Ascending aorta (tissue), 2 donors: ENCODE measurements at places on chromosomes 3 and 15. TPM values are rescaled to one million over a fixed set of nuclear protein-coding genes. Genes with fewer than 3 reads are reported as not detected.

DNA sequence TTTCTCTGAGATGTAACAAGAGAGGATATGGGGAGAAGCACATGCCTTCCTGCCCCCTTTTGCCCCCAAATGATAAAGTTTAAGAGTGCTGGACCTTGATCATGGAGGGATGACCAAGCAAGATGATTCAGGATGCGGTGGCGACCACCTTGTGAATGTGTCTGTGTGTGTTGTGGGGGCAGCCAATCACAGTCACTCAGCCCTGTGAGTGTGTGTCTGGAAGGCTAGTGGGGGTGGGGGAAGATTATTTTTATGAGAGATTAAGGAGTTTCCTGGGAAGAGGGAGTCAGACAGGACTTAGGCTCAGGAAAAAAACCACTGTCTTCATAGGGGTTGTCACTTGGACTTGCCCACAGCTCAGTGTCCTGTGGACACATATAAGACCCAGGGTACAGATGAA, 57.8 kb upstream of the KY start:
- H3K27ac ChIP-seq, result no peak overlapping the region
- no peaks in the 10 kb centered on the region for H3K4me1 ChIP-seq
- no peaks in the 10 kb centered on the region for H3K36me3 ChIP-seq
- DNase-seq, result no peak
- H3K27me3 ChIP-seq, result no peaks in the 10 kb centered on the region
- no peak overlapping the region for H3K4me3 ChIP-seq

DNA sequence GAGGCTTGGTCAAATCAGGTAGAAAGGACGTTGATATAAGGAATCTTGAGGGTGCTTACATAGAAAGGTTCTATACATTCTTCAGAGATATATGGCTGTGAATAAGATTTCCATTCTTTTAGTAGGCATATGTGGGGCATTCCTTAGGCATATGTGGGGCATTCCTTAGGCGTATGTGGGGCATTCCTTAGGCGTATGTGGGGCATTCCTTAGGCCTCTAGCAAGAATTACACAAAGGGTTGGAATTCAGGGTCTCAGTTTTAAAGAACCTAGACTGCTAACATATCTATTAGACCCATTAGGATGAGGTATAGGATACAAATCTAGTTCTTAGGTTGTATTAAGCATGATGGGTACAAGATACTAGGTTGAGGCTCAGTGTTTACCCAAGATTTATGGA, 607.8 kb downstream of the SI start:
- no peak overlapping the region for H3K27ac ChIP-seq
- no peak for DNase-seq
- no peaks in the 10 kb centered on the region for H3K4me1 ChIP-seq
- H3K36me3 ChIP-seq, result no peaks in the 10 kb centered on the region
- H3K27me3 ChIP-seq, result no peaks in the 10 kb centered on the region
- no peak overlapping the region for H3K4me3 ChIP-seq

DNA sequence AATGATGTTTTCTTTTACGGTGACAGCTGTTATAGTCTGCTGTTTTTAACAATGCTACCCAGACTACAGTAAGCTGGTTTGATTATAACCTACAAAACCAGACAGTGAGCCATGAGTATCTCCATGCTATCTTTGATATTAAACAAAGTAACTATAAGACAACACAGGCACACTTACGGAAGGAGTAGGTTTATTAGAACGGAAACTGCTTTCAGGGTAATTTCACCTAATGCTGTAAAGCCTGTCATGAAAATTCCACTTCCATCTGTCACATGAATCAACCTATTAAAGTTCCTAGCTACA, 33.0 kb downstream of the VPS13C start:
- H3K36me3 ChIP-seq, result peaks cover 14% of the 10 kb centered on the region
- H3K27ac ChIP-seq, result no peak overlapping the region
- DNase-seq, result no peak
- no peaks in the 10 kb centered on the region for H3K4me1 ChIP-seq

DNA sequence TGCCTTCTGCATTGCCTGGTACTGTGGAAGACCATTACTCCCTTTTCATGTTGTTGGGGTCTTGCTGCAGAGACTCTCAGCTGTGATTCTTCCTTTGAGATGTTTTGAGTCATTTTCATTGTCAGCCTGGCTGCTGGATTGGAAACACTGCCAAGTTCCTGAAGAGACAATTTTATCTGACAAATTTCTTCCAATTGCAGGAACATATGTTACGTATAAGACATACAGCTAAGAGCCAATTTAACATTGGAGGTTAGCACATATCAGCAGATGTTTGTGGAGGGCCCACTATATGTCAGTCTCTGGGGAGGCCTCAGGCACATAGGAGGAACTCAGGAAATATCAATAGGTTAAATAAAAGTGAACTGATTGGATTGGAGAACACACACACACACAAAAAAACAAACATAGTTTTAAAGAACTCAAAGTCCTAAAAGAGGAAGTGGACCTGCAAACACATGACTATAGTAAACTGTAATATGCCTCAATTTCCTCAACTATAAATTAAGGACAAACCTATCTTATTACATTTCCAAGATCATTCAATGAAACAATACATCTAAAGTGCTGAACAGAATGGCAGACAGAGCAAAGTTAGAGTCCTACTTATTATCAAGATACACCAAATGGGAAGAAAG, 172.3 kb downstream of the MYRIP start:
- H3K4me3 ChIP-seq, result no peak overlapping the region
- H3K27ac ChIP-seq, result no peak overlapping the region
- H3K27me3 ChIP-seq, result no peaks in the 10 kb centered on the region
- no peaks in the 10 kb centered on the region for H3K36me3 ChIP-seq

- H3K4me1 ChIP-seq, result no peaks in the 10 kb centered on the region
- H3K27ac ChIP-seq, result peak overlapping the region; percentile 69
Measured at GRCh38 chr15:39301589-39301999, 279.3 kb upstream of the THBS1 start.

GRCh38 chr15:60928210-60928609, 300.9 kb downstream of the RORA start:
- H3K4me1 ChIP-seq, result no peaks in the 10 kb centered on the region
- no peak overlapping the region for H3K27ac ChIP-seq
- H3K4me3 ChIP-seq, result no peak overlapping the region
- no peak for DNase-seq
- H3K36me3 ChIP-seq, result no peaks in the 10 kb centered on the region

DNA sequence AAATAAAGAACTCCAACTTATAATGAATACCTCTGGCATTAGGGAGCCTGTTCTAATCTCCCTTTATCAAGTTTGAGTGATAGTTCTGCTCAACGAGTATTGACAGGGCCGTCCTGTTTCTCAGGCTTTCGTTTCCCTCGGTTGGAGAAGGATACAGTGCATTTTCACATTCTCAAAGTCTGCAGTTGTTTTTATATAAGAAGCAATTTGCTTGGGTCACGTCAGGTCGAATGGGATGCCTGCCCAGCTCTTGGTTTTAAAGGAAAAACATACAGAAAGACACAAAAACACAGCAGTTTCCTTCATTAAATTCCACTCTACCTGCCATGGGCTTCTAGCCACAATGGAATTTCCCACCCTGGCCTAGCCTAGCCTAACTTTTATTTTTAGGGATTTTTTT, 366.3 kb downstream of the TIGIT start:
- H3K27ac ChIP-seq, result peak overlapping the region; percentile 54
- H3K4me3 ChIP-seq, result peak overlapping the region; percentile 11
- no peaks in the 10 kb centered on the region for H3K4me1 ChIP-seq
- H3K36me3 ChIP-seq, result no peaks in the 10 kb centered on the region
- DNase-seq, result no peak
- no peaks in the 10 kb centered on the region for H3K27me3 ChIP-seq

DNA sequence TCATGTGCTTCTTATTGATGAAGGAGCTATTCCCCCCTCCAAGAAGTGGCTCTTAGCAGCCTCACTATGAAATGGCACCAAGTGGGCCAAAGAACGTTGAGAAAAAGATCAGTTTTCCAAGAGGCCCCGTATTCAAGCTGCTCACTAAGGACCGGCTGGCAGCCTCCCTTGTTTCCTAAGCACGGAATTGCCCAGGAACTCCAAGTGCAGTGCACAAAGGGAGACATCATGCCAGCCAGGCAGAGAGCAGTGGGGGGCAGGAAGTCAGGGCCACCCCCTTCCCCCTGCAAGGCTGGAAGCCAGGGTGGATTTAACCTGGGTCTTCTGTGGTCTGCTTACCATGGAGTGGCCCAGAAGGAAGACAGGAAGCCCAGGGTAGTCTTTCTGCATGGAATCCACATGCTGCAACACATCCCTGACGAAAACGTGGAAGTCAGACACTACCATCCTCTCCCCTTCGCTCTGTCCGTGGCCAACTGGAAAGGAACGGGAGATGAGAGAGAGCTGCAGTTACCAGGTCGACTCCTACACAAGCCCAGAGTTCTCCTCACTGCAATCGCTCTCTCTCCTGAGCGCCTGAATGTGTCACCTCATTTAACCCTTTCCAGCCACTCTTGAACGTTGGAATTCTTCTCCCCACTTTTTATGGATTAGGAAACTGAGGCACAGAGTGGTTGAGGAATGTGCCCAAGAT, 49.5 kb downstream of the ABTB1 start:
- no peaks in the 10 kb centered on the region for H3K27me3 ChIP-seq
- peak overlapping the region; percentile 11 for H3K27ac ChIP-seq
- DNase-seq, result no peak

- H3K27ac ChIP-seq, result no peak overlapping the region
- no peaks in the 10 kb centered on the region for H3K27me3 ChIP-seq
- no peak for DNase-seq
- no peaks in the 10 kb centered on the region for H3K36me3 ChIP-seq
Measured at GRCh38 chr3:181687731-181688130, 24.0 kb upstream of the SOX2 start.

GRCh38 chr15:80289528-80290495, 37.8 kb upstream of the CTXND1 start:
- no peaks in the 10 kb centered on the region for H3K4me1 ChIP-seq
- DNase-seq, result no peak
- H3K27ac ChIP-seq, result no peak overlapping the region
- H3K27me3 ChIP-seq, result no peaks in the 10 kb centered on the region
- no peaks in the 10 kb centered on the region for H3K36me3 ChIP-seq

DNA sequence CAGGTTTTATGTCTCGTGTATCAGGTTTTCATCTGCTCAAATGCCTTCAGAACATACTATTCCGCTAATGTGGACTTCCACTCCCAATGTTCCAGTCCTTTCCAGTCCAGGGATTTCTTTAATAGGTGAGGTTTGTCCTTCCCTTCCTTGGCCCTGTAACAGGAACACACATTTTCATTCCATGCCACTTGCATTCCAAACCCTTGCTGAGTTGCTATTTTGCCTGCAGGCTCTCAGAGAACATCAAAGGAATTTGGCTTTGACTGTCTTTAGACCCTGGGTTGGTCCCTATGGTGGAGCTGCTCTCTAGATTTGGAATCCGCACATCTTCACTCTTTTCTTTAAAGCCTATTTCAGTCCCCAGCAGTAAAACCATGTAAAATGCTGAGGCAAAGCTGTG, 12.3 kb upstream of the ALCAM start:
- no peak overlapping the region for H3K4me3 ChIP-seq
- no peaks in the 10 kb centered on the region for H3K27me3 ChIP-seq
- H3K4me1 ChIP-seq, result peaks cover 3% of the 10 kb centered on the region
- no peak overlapping the region for H3K27ac ChIP-seq

DNA sequence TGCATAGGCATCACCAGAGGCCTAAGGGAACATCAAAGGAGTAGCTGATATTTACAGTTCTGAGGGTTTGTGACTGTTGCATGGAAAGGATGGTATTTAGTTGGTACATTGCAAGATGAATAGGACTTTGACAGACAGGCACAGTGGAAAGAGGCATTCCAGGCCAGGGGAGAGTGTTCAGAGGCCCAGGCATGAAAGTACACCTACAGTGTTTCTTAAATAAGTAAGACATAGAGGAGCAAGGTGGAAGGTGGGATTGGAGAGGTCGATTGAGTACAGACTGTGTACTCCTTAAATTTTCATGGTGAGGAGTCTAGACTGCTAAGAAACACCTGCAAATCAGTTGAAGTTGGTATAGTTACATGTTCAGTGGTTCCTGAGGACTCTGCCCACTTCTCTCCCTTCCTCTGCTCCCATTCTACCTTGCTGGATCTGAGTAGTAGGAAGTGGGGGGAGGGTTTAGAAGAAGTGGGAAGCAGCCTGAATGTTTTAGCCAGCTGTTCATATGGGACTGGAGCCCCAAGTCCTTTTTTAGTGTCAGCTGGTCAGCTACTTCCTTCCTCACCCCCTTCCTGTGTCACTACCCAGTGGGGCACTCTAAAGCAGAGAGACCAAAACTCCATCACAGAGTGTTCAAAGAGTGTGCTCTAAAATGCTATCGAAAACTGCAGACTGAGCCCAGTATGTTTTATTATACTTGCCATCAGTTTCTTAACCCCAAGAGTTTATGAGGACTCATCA, 14.0 kb downstream of the KLHL18 start:
- H3K4me1 ChIP-seq, result no peaks in the 10 kb centered on the region
- DNase-seq, result no peak
- H3K36me3 ChIP-seq, result no peaks in the 10 kb centered on the region
- no peaks in the 10 kb centered on the region for H3K27me3 ChIP-seq
- no peak overlapping the region for H3K4me3 ChIP-seq
- no peak overlapping the region for H3K27ac ChIP-seq

DNA sequence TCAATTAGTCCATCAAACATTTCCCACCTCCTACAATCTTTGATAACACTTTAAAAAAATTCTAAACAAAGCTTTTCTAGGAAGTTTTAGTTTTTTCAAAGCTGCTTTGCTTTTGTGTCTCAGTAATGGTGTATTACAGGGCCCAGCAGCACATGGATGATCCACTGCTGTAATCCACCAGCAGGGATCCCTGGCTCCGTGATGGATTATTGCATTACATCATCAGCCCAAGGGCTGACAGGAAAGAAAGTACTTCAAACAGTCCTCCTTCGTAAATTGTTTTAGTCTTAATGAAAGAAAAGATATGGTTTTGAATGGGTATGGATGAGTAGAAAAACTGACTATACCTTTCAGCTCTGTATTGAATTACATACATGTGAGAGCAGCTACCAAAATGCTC, 688.9 kb upstream of the NAALADL2 start:
- H3K27ac ChIP-seq, result no peak overlapping the region
- no peaks in the 10 kb centered on the region for H3K36me3 ChIP-seq
- DNase-seq, result no peak
- H3K27me3 ChIP-seq, result no peaks in the 10 kb centered on the region
- H3K4me3 ChIP-seq, result no peak overlapping the region
- H3K4me1 ChIP-seq, result no peaks in the 10 kb centered on the region

DNA sequence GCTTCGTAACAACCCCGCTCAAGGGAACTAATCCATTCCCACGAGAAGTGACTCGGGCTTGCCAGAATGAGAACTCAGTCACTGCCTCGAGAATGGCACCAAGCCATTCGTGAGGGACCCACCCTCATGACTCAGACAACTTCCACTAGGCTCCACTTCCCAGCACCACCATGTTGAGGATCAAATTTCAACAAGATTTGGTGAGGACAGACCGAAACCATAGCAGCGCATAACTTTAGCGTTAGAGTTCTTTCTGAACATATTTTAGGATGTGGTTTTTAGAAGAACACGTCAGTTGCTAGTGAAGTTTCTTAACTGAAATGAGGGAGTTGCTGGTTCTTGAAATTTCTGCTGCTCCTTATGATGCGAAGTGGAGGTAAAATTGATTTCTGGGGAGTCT, 13.5 kb downstream of the PTPRG start:
- H3K4me1 ChIP-seq, result peaks cover 4% of the 10 kb centered on the region
- H3K27ac ChIP-seq, result peak overlapping the region; percentile 58
- H3K36me3 ChIP-seq, result no peaks in the 10 kb centered on the region
- H3K4me3 ChIP-seq, result no peak overlapping the region

GRCh38 chr3:117631781-117632180, 922.2 kb downstream of the TUSC7 start:
- H3K27me3 ChIP-seq, result no peaks in the 10 kb centered on the region
- H3K4me1 ChIP-seq, result no peaks in the 10 kb centered on the region
- H3K27ac ChIP-seq, result no peak overlapping the region

PIGB gene
- 50.3 TPM for total RNA-seq

PTPN23 gene
- total RNA-seq, result 35.2 TPM

ZSCAN29 gene
- 7.8 TPM for total RNA-seq

GOLGA6D gene
- not detected for total RNA-seq

TNFSF10 gene
- total RNA-seq, result 89.8 TPM
